ENCODE measurements at places on chromosomes 7 and 10.
A peak's percentile ranks its signal among the peaks of the same experiment; 100 is the strongest.

GRCh38 chr10:49178489-49179471 is 9.4 kb downstream of the TMEM273 start:
- no peak for DNase-seq

GRCh38 chr7:104241538-104242209 is 33.9 kb upstream of the ORC5 start:
- DNase-seq = no peak

DNA sequence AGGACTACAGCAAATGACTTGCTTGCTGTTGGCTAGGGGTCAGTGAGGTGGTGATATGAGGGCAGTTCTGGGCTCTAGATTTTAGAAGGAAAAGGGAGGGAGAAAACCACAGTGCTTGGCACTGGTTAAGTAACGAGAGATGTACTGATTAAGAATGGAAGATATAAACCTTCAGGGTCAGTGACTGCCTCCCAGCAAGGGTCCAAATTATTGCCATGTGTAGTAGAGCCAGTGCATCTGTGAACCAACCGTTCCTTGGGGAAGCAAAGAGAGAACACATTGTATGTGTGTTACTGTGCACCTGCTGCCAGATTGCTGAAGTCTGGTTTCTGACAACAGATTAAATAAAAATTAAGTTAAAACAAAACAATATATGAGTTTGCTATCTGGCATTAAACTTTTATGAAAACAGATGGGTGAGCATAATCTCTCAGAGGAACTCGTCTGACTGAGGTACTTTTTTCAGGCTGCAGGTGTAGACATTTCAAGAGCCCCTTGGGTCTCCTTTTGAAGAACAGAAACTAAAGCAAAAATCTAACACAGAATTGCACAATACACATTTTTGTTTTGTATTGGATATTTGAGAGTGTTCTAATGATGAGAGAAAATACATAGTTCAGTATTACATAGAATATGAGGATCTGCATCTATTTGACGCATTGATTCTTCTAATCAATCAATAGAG is 1120.6 kb downstream of the SORCS3 start:
- no peak for DNase-seq

GRCh38 chr7:120740348-120740747 is 117.6 kb downstream of the TSPAN12 start:
- DNase-seq = no peak

DNA sequence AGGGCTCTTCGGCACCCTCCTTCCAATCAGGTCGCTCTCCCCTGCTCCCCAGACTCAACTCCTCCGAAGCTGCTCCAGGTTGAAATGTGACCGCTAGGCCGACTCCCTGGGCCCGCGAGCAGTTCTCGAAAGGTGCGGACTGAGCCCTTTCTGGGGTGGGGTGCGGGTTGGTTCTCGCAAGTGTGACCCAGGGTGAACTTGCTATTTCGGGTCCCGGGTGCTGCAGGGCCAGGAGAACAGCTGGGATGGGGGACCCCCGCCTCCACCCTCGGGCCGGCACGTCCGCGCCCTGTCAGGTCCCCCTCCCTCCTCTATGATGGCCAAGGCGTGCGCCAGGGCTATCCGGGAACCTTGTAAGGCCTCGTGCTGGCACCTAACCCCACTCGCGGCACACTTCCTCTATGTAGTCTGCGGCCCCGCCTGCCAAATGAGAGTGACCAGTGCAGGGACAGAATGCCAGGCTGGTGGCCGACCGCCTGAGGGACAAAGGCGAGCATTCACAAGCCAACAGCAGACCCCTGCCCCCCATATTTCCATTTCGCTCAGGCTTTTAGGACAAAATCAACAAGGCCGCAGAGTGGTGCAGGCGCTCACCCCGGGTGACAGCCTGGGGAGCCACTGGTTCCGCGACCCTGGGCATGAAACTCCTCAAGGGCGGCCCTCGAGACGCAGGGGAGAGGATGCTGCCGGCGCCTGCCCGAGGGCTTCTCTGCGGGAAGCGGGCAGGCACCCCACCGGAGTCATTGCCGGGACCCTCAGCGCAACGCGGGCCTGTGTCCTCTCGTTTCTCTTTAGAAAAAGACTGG is 13.7 kb upstream of the HOXA13 start:
- no peak for DNase-seq

- no peak for DNase-seq
Measured at GRCh38 chr7:112204499-112205342, 1.5 kb downstream of the DOCK4 start.

- no peak for DNase-seq
Measured at GRCh38 chr7:34067005-34067778, 161.9 kb downstream of the BMPER start.

DNA sequence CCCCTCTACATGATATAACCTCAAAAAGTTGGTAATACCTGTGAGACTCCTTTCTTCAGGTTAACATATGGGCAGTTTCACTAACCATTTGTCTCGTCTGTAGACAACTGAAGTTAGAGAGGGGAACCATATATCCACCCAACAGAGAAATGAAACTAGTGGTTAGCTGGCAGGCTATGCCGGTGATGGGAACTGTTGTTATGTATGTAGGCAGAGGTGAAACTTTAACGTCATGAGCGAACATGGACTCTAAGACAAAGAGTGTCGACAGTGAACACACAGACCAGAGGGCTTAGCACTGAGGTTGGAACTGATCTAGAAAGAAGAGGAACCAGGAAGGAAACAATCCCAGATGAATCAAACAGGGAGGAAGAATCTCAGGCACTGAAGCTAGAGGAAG is 112.4 kb downstream of the ELMO1 start:
- DNase-seq = no peak

GRCh38 chr10:46282842-46283574 is 3.8 kb upstream of the ANTXRL start:
- peak; percentile 42 for DNase-seq

GRCh38 chr7:127396184-127396583 is 3.7 kb upstream of the ZNF800 start:
- DNase-seq = no peak

GRCh38 chr7:47836080-47836479 is 112.2 kb downstream of the PKD1L1 start:
- DNase-seq = no peak
